ENCODE measurements at places on chromosomes 5 and 9. TPM values are rescaled to one million over a fixed set of nuclear protein-coding genes. Genes with fewer than 3 reads are reported as not detected.

SLC27A6 gene
- not detected for polyA plus RNA-seq

FOXD4L5 gene
- polyA plus RNA-seq: not detected

MYORG gene
- 0.69 TPM for polyA plus RNA-seq

AQP3 gene
- 7.9 TPM for polyA plus RNA-seq

SLC45A2 gene
- polyA plus RNA-seq: not detected

FCN2 gene
- not detected for polyA plus RNA-seq

GRCh38 chr9:96015876-96016686 is 140.6 kb downstream of the ERCC6L2 start:
- H3K4me1 ChIP-seq: peaks cover 61% of the 10 kb centered on the region
- peak overlapping the region; percentile 72 for H3K4me3 ChIP-seq
- DNase-seq: peak; percentile 71

DNA sequence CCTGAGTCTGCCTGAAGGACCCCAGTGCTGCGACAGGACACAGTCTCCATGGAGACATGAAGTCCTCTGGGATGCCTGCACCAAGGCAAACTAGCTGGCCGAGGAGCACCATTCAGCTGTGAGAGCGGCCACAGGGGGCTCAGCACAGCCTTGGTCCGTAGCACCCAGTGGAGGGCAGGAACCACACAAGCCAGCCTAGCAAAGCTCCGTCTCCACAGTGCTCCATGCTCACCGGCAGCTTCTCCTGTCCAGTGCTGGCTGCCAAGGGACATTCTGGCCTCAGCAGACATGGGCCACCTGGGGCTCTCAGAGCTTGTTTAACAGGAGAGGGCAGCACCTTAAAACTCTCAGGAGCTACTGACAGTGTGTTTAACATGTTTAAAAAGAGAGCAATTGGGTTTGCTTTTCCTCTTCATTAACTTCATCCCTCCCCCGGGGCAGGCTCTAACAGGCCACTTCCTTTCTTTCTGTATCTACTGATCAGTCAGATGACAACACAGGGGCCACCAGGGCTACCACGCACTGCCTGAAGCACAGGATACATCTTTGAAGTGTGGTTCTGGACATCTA is 57.0 kb downstream of the SECISBP2 start:
- H3K27ac ChIP-seq: peak overlapping the region; percentile 76
- H3K27me3 ChIP-seq: peaks cover 2% of the 10 kb centered on the region
- peak; percentile 45 for DNase-seq
- peaks cover 40% of the 10 kb centered on the region for H3K4me1 ChIP-seq
- H3K4me3 ChIP-seq: peak overlapping the region; percentile 59

GRCh38 chr9:130847306-130848217 is 12.5 kb downstream of the ABL1 start:
- H3K27ac ChIP-seq: peak overlapping the region; percentile 10
- no peak overlapping the region for H3K4me3 ChIP-seq
- H3K4me1 ChIP-seq: peaks cover 12% of the 10 kb centered on the region
- H3K36me3 ChIP-seq: no peaks in the 10 kb centered on the region
- peaks cover 10% of the 10 kb centered on the region for H3K27me3 ChIP-seq

DNA sequence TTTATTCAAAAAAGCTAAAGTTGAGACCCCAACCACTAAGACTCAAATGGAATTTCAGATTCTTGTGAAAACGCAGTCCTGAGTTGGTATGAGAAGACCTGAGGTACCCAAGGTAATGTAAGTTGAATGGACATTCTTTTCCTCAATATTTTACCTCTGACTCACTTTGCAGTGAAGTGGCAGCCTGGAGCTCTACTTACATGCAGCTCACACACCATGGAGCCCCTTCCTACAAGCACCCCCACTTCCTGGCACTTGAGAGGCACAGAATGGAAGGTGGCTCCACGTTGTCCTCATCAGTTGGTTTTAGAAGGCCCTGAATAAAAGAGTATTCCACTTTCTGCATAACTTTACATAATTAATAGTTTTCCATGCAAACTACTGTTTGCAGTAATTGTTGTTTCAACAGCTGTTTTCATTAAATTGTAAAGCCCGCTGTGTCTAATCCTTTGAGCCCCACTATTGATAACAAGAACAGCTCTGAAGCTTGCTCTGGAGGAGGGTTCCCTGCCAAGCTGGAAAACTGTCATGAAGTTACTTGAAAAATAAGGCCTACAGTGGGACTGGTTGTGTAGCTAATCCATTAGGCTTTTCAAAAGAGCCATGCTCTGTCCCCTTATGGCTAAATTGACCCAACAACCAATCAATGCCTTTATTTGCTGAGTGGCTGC is 102.2 kb upstream of the SPATA31D4 start:
- no peak overlapping the region for H3K4me3 ChIP-seq
- no peak overlapping the region for H3K27ac ChIP-seq
- peaks cover 35% of the 10 kb centered on the region for H3K4me1 ChIP-seq
- no peaks in the 10 kb centered on the region for H3K36me3 ChIP-seq

- no peaks in the 10 kb centered on the region for H3K36me3 ChIP-seq
- no peaks in the 10 kb centered on the region for H3K4me1 ChIP-seq
- no peak for DNase-seq
- peaks cover 5% of the 10 kb centered on the region for H3K27me3 ChIP-seq
These were observed 6.1 kb downstream of the PRDM6 start for GRCh38 chr5:123094919-123095797.

Measured in immature natural killer cell (primary cell).